ENCODE measurements at places on chromosomes 3 and 15.

DNA sequence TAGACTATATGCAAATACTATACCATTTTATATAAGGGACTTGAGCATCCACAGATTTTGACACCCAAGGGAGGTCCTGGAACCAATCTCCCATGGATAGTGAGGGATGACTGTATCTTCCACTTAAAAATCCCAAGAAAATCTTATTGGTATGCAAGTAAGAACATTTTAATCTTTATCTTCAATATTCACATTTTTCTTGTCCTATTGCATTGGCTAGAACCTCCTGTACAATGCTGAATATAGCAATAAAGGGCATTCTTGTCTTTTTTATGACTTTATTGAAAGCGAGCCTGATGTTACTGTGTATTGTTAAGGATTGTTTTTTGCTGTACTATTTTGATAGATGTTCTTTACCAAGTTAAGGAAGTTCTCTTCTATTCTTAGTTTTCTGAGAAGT lies 36.9 kb downstream of the MYLK start:
- DNase-seq, result no peak

DNA sequence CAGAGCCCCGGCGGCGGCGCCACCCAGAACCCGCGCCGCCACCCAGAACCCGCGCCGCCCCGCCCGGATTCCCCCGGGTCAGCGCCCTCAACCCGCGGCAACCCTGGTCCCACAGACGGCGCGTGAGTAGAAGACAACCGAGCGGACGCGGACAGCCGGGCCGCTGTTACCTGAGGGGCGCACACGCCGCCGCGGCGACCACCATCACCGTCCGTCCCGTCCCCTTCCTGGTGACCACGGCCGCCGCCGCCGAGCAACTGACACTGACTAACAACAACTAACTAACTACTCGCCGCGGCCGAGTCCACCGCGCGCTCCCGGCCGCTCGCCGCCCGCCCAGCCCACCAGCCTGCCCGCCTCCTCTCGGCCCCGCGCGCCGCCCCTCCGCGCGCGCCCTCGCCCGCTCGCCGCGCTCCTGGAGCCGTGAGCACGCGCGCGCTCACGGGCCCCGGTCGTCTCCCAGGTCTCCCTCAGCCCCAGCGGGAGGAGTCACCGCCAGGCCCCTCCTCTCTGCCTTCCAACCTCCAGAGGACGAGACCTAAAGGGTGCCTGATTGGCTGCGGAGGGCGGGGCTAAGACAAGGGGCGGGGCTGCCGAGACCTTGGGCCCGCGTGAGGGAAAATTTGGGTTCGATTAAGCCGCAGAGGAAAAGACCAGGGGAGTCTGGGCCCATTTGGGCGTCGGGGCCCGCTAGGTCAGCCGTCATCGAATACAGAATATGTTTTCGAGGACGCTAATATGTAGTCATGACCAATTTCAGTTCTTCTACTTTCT lies at the start of gene PEAK1:
TSS of gene PEAK1 (minus strand) at position 269 of the 774 bp plus-strand sequence. CDS start 238,178 bp downstream, outside the sequence.
- DNase-seq, result peak; percentile 99

GRCh38 chr3:63809607-63810006 lies 9.5 kb upstream of the C3orf49 start:
- no peak for DNase-seq

GRCh38 chr3:189602471-189602870 lies 28.7 kb upstream of the TP63 start:
- no peak for DNase-seq

DNA sequence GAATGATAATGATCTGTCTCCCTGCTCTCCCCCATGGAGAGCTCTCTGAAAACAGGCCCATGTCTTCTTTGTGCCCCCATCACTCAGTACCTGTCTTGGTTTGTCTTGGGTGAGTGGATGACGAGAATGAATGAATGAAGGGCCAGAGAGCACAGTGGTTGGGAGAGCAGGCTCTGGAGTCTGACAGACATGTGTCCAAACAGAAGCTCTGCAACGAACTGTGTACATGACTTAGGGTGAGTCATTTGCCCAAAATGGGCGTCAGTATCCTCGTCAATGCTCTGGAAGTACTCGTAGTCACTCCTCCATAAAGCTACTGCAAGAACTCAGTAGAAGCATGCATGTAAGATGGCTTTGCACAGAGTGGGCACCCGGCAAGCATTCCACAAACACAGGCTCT lies 170.2 kb upstream of the TLE3 start:
- no peak for DNase-seq

GRCh38 chr15:69792823-69793222 lies 304.9 kb downstream of the TLE3 start:
- no peak for DNase-seq

DNA sequence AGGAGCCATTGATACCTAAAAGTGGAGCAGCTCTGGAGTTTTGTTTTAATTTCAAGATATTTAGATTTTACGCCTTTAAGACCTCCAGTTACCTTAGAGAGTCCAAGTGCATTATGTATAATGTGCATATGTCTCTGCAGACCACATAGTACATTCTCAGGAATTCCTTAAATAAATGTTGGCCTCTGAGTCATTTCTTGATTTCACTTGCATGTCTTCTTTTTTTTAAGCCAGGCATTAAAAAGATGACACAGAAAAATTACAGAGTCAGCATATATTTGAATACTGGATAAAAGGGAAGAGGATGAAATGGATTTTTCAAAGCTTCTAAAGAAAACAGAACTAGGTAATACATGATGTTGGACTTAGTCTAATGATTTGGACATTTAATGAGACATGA lies 125.2 kb downstream of the TMCO5A start:
- DNase-seq, result no peak

- no peak for DNase-seq
Measured at GRCh38 chr3:55852326-55852725, 365.2 kb upstream of the WNT5A start.

- no peak for DNase-seq
Measured at GRCh38 chr3:127011270-127011992, 28.5 kb downstream of the PLXNA1 start.

GRCh38 chr15:87777054-87777561 lies 479.4 kb downstream of the NTRK3 start:
- no peak for DNase-seq

GRCh38 chr15:27701014-27701413 lies 398.1 kb downstream of the OCA2 start:
- DNase-seq, result no peak

GRCh38 chr3:23781871-23782270 lies 23.9 kb upstream of the UBE2E1 start:
- DNase-seq, result no peak

DNA sequence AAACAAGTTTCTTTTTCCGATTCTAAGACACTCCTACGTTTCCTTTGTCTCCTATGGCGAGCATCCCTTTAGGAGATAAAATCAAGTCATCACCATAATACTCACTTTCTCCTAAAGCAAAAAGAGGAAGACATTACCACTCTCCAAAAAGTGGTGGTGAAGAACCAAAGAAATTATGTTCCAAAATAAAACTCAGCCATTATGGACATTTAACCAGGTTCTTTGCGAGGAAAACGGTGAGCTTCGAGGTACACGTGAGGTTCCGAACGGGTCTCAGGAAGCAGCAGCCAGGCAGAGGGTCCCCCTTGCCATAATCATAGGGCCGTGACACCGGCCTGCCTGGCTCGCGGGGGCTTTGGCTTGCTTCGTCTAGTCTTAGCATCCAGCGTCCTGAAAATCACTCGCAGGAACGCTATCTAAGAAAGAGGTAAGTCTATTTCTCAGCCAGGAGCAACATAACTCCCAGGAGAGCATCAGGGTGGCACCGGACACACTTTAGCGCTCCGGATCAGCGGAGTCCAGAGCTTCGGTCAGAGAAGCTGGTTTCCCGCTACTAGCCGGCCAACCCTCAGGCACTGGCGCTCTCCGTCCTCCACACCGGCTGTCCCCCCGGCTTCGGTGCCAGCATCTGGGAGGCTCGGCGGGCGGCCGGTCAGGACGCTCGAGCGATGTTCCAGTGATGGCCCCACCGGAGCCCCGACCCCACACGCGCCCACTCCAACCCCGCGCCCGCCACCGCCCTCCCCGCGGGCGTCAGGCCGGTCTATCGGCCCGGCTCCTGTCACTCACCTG lies 581 bp downstream of the IP6K1 start:
- DNase-seq, result peak; percentile 61

DNA sequence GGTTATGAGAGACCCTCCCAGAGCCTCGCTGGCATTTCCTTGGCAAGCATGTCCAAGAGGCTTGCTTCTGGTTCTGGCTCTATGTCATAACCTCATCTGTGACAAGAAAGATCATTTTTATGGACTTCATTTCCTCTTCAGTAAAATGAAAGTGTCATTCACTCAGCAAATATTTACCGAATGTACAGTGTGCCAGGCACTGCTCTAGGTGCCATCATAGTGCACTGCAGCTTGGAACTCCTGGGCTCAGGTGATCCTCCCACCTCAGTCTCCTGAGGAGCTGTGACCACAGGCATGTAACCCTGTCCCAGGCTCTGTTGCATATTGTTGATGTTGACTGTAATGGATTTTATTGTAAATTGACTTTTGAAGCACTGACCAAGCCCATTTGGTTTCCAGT lies 18.7 kb upstream of the ITPKA start:
- no peak for DNase-seq

DNA sequence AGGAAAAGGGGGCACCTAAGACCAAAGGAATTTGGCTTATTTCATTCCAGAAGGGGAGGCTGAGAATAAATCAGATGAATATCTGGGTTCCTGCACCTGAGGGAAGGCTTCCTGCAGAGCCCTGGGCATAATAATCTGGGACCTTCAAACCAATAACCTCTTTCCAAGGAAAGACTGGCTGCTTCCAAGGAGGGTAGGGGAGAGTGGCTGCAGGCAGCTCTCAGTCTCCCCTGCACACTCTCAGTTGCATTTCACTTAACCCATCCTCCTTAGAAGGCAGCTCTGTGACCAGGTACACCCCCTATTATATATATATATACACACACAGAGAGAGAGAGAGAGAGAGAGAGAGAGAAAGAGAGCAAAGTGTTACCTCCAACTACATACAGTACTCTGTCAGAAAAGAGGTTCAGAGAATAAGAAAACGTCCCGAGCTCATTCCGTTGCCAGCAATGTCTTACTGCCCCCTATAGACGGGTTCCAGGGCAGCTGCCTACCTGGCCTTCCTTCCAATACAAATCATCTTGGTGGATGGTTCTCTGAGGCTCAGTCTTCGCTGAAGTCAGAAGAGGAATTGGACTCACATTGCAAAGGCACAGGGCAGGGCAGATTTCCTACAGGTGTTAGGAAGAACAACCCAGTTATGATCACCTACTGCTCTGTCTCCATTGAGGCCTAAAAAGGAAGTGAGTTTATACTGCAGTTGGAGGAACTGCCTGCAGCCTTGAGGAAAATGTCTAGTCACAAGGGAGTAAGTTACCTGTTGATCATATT lies 26.1 kb downstream of the CAPN3 start:
- DNase-seq, result no peak

GRCh38 chr3:108239082-108239481 lies 16.9 kb upstream of the IFT57 start:
- no peak for DNase-seq

GRCh38 chr3:41073190-41073589 lies 126.1 kb upstream of the CTNNB1 start:
- DNase-seq, result no peak

DNA sequence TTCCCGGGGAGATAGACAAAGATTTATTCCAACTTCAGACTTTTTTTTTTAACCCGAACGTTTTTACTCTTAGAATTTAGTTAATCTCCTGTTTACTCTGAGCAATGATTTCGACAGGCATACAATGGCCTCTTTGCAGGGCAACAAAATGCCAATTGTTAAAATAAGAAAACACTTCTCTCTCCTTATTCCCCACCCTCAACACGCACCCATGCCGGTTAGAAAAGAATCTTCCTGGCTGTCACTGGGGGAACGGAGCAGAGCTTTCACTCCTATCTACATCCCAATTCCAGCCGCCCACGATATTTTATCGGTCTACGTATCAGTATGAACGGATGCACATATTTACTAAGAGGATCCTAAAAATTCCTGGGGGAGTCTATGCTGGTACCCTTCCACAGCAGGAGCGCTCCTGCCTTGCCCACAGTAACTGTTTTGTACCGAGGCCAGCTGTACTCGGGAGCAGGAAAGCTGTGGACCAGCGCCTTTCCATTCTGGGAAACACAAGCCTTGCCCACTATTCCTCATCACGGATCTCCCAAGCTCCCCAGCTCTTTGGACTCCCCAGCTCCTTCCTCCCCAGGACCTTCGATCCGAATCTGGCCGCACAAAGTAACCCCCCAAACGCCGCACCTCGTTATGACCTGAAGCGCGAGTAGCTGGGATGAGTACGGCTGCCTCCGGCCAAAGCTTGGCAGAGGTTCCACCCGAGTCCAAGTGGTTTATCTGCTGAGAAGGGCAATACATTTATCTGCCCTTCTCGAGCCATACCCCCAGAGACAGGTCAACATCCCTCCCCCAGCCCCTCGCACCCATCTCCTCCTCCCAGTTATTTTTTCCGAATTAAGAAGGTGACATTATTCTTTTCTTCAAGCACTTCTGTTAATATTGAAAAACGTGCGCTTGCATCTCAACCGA lies 2.2 kb upstream of the FOXB1 start:
- no peak for DNase-seq

- no peak for DNase-seq
Measured at GRCh38 chr3:145490088-145491048, 670.6 kb downstream of the PLOD2 start.

DNA sequence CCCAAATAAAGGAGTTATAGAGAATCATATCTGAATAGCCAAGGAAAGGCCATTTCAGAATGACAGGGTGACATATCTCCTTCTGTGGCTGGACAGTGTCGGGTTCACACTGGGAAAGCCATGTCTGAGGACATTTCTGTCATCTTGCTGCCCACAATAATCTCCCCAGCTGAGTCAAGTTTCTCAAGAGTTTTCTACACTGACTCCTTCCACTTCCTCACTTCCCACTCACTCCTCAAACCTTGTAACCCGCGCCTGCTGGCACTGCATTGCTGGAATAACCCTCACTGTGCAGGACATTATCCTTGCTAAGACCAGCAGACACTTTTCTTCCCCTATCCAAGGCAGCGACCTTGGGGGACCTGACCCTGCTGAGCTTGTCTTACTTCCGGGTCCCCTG lies 5.3 kb upstream of the INSYN1 start:
- DNase-seq, result no peak

DNA sequence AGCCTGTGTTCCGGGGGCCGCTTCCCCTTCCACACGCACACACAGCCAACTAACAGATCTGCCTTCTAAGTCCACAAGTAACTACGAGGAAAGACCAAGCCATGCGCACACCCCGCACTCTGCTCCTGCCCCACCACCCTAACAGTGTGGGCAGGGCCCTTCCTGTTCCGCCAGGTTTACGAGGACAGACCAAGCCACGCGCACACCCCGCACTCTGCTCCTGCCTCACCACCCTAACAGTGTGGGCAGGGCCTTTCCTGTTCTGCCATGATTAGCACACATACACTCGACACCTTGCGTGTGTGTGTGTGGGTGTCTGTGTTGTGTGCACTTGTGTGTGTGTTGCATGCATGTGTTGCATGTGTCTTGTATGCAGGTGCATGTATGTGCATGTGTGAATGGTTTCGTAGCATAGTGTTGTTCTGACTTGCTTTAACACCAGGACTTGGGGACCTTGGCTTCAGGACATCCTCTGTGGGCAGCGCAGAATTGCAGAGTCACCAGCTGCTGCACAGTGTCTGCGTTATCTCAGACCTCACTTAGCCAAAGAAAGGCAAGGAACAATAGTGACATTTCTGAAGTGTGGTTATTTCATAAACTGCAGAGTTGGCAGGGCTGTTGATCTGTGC lies 114.4 kb downstream of the CHSY1 start:
- peak; percentile 43 for DNase-seq

- no peak for DNase-seq
Measured at GRCh38 chr3:184181596-184181995, 4.4 kb upstream of the ABCF3 start.

All from right forelimb (tissue), 1 donor.